NCI-H1436 treated with DMSO at 0.1 percent for 48 hours (cell line): ENCODE measurements at places on chromosomes 6 and 20.

DNA sequence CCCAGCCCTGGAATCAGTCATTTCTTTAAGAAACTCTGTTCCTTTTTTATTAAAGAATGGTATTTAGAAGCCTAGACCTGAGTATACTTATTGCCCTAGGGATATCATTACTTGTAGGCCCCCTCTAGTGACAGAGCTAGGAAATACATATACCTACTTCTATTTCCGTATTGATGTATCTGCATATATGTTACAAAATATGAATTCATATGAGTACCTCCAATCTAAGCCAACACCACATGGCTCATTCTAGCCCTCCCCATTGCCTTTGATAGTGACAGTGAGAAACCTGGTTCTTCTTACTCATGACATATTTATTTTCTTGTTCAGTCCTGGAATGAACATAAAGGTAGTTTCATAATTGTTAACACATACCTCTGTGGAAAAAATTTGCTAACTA lies 137.2 kb downstream of the FARS2 start:
- DNase-seq = no peak

- DNase-seq = no peak
These were observed 29.5 kb downstream of the ROS1 start for GRCh38 chr6:117396228-117396627.

- no peak for DNase-seq
These were observed 39.5 kb upstream of the ANGPT4 start for GRCh38 chr20:955656-956055.

- DNase-seq = no peak
These were observed 56.5 kb upstream of the IER3 start for GRCh38 chr6:30800871-30801270.

DNA sequence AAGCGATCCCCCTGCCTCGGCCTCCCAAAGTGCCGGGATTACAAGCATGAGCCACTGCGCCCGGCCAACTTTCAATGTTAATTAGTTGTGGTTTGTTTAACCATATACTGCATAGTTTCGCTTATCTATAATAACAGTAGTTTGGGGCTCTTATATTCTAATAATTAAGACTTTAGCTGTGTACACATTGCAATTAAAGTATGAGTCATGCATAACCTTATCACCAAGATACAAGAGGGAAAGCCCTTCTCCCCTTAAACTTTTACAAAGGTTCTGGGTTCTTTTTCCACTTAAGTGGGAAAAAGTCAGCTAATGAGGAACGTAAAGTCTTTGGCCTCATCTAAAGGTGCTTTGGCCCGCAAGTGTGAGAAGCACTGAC lies 3.2 kb upstream of the MCCD1 start:
- no peak for DNase-seq

DNA sequence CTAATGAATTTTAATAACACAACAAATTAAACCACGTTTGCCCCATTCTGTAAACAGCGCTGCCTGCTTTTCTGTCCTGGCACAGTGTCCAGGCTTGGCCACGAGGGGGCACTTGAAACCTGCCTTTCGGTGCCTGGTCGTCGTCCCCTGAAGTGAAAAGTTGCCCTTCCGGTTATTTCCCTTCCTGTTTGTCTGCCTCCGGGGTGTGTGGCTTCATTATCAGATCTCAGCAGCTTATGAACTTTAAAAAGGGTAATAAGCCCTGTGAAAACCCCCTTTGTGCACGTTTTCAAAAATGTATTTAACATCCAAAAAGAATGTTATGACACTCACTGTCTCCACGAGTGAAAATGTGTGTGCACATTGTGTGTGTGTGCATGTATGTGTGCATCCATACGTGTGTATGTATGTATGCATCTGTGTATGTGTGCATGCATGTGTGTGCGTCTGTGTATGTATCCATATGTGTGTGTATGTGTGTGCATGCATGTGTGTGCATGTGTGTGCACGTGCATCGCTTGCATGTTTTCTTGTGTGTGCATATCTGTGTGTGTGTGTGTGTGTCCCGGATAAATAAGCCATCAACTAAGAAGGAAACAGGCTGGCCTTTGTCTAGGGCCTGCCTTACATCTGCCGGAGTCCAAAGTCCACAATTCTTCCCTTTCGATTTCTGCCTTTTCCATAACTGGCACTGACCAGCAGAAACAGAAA lies 358.4 kb downstream of the THBS2 start:
- peak; percentile 36 for DNase-seq

- no peak for DNase-seq
These were observed 21.6 kb upstream of the FOXF2 start for GRCh38 chr6:1367771-1368170.

DNA sequence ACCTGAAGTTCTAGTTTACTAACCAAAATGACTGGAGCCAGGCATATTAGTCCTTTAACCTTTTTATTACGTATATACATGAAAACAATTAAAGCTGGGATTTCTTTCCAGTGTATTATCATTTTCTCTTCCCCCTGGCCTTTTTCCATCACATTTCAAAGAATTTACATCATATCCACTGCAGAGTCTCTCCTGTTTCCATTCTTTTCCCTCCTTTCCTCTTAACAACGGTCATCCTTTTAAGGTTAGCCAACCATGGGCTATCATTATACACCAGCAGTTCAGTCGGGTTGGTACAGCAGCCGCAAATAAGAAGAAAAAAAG lies 104.6 kb downstream of the TFAP2A start:
- DNase-seq = no peak
